Activated CD4-positive, CD25-positive, alpha-beta regulatory T cell treated with anti-CD3 and anti-CD28 coated beads, Interleukin-2, amount 50 U/mL, for 16 hours (primary cell): ENCODE measurements at places on chromosomes 13 and 19.

DNA sequence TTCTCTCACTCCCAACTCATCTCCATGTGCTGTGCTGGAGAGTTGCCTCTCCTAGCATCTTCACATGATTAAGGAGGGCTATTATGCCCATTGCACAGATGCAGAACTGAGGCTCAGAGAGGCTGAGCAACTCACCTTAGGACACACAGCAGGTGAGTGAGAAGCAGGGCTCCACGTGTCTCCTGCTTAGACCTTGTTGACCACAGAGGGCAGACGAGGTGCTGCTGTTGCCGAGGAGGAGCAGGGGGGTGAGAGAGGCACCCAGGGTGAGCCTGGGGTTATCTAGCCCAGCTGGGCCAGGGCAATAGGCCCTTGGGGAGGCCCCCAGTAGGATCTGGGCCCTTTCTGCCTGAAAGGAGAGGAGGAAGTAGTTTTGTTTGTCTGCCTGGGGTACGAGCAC lies 2.4 kb upstream of the HSH2D start:
- DNase-seq = no peak

DNA sequence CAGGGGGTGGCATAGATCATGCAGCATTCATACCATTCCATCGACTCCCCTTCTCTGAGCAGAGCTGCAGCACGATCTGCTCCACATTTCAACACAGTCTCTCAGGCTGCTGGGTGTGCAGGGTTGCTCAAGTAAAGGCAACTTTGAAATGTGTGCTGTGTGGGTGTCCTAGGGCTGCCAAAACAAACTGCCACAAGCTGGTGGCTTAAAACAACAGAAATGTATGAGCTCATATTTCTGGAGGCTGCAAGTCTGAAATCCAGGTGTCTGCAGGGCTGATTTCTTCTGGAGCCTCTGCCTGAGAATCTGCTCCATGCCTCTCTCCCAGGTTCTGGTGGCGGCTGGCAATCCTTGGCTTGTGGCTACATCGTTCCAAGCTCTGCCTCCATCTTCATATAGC lies 63.7 kb upstream of the WDFY2 start:
- DNase-seq = no peak

- DNase-seq = no peak
Measured at GRCh38 chr19:56837004-56837403, 3.5 kb downstream of the PEG3 start.

DNA sequence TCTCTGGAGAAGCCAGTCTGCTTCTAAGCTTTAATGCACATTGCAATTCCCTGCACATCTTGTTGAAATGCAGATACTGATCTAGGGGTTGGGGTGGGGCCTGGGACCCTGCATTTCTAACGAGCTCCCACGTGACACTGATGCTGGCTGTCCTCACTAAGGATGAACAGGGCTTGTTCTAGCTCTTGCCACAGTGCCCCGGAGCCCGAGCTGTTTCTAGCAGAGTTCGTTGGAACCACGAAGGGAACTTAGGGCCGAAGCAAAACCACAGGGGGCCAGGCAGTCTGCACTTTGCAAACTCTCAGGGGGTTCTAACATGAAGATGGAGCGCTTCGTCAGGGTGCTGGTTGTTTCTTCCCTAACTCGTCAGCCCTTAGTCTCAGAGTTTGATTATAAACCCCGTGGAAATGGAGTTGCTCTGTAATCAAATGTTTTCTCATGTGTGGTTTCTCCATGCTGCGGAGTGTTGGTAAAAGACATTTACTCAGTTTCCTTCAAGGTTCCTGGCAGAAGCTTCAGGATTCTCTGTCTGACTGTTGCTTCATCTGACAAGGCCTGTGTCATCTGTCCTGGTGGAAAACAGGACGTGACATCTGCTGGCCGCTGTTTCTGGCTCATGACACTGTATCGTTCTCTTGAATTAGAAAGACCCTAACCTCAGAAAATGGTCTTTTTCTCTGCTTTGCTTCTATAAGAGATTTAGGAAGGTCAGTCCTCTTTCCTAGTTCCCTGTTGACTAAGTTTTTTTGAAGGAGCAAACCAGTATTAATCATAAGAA lies 221.5 kb downstream of the TEX29 start:
- no peak for DNase-seq

GRCh38 chr13:39740761-39741160 lies 85.3 kb downstream of the COG6 start:
- no peak for DNase-seq

DNA sequence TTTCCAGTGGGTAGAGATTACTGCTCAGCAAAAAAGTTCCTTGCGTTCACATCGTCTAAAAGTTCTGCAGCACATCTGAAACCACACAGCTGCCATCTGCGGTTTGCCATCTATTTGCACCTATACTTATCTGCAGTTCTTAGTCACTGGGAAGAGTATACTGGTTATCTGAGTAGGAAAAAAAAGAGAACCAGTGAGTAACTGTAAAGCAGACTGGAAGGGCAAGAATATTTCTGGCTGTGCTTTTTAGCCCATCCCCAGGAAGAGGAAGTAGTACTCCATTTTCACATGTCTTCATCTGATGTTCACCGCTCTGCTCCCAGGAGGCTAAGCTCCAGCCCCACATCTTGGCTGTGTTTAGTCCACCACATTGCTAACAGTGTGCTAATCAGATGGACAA lies 35.6 kb downstream of the EFNB2 start:
- no peak for DNase-seq

DNA sequence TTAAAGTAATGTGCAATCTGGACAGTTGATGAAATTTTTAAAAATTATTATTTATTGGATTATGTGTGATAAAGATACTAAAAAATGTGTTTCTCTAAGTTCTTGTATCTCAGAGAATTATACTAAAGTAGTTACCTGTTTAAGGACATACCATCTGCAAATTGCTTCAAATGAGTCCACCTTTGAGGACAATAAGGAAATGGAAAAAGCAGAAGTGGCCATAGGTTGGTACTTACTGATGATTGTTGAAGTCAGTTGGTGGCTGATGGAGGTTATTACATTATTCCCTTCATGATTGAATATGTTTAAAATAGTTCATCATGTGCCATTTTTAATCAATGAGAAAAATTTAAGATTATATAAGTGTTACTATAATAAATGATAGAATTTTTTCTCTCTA lies 367.0 kb downstream of the MYO16 start:
- DNase-seq = no peak

DNA sequence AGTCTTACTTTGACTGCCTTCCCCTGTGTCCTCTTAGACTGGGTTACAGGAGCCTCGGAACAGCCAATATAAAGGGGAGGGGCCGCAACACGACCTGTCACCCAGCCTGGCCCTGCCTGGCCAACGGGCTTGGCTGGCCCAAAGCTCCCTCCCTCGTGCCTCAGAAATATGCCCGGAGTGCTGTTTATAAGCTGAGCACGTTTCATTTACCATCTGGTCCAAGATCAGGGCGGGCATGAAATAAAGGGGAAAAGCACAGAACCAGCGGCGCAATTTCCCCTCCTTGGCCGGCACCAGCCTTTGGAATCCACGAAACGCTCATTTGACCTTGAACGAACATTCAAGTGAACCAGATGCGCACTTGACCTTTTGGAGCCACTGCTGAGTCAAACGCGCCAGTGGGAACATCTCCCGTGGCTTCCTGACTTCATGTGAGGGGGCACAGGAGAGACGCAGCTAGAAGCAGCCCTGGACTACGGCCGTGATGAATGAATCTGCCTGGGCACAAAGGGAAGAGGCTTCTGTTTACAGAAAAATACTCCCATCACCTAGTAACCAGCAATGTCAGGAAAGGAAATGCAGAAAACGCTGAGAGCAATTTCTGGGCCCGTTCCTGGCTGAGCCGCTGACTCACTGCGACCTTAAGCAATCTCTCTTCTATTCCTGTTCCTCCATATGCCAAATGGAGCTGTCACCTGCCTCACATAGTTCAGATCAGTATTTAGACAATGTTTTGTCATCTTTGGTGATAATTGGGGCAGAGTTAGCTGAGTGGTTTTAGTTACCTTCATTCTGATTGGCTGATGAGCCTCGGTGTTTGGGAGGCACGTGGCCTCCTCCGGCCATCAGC lies 53.3 kb downstream of the RFX2 start:
- no peak for DNase-seq

DNA sequence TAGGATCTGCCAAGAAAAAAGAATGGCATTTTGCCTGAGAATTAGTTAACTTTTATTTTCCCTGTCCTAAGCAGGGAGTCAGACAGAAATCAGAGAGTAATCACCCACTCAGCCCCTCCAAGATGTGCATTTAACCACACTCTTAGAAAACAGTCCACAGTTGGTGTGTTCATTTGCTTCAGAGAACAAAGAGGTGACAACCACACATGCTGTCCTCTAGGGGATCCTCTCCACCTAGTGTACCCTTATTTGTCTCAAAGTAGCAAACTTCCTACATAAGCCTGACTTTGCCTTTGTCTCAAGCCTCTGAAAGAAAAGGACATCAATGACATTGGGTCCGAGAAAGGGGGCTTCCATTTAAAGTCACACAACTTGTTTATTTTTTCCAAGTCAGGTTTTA lies 107.0 kb upstream of the RFC3 start:
- no peak for DNase-seq

DNA sequence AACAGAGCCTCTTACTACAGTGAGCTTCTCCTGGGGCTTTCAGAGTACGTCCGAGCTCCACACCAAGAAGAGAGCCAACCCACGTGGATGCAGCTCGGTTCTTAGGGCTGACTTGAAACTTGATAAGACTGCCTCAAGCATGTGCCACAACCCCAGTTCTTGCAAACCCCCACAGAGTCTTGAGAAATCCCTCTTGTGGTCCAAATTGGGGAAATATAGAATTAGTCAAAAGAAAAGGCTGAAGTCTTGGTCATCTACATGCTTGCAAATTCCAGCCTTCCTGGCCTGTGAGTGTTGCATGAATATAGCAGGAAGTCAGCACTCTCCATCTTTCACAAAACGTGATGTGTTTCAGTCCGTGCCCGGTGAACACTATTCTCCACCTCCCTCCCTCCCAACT lies 95.2 kb downstream of the GGACT start:
- no peak for DNase-seq

- peak; percentile 68 for DNase-seq
Measured at GRCh38 chr19:37506387-37507166, at the start of gene ZNF793. ZNF793 (plus strand) TSS chr19:37506939; CDS start chr19:37523440, 16,501 bp downstream.

- DNase-seq = no peak
Measured at GRCh38 chr13:65343898-65344663, 1886.1 kb downstream of the PCDH9 start.

DNA sequence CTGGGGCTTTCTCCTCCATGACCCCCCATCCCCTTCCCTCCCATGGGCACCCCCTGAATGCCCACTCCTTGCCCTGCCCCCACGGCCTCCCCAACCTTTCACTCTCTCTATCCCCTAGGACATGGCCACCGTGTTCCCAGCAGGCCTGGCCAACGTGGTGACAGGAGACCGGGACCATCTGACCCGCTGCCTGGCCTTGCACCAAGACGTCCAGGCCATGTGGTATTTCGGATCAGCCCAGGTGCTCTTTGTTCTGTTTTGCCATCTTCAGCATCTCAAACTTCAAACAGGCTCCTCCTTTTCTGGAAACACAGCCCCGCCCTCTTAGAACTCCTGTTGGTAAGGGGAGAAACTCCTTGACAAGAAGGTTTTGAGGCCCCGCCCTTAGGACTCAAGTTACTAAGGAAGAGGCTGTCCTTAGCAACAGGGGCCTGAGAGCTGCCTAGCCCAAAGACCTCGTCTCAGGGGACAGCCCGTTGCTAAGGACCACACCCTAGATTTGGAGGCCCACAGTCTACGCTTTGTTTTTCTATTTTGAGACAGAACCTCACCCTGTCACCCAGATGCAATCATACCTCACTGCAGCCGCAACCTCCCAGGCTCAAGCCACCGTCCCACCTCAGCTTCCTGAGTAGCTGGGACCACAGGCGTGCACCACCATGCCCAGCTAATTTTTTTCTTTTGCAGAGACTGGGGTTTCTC lies 5.1 kb upstream of the FLT3LG start:
- peak; percentile 70 for DNase-seq

DNA sequence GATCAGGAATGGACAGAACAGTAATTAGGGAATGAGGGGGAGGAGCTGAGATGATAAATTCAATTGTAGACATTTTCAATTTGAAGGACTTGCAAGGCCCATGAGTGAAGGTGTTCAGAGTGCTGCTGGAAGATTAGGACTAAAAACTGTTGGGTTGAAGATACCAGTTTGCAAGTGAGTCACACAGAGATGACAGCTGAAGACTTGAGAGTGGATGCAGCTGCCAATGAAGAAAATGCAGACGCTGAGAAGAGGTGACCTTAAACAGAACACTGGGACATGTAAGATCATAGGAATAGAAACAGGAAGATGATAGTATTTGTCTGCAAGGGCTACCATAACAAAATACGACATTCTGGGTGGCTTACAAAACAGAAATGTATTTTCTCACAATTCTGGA lies 1716.5 kb upstream of the SLC10A2 start:
- DNase-seq = no peak

DNA sequence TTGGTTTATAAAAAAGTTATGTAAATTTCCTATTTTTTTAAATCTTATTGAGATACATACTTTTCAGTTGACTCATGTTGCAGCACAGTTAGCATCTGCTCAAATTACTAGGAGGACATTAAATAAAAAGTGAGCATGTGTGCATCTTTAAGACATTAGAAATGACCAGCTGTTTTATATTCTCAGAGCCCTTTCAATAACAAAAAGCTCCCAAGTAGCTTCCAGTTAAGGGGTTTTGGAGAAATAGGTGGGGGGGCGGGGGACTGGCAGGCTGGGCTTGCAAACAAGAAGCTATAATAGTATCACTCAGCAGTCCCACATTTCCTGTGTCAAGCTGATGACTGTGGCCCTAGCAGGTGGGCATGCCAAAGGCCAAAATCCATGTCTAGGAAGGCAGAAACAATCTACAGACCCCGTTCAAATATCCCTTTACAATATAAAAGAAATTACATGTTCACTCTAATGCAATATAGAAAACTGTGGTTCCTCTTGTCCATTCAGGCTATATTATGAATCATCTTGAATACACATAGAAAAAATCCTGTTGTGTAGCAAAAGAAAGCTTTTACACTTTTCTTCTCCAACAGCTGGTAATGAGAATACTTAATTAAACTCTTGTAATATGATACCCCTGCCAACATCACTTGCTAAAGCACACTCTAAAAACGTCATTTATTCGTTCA lies 1713.2 kb upstream of the SLC10A2 start:
- no peak for DNase-seq

GRCh38 chr19:46551164-46551563 lies 50.0 kb upstream of the CALM3 start:
- DNase-seq = no peak

DNA sequence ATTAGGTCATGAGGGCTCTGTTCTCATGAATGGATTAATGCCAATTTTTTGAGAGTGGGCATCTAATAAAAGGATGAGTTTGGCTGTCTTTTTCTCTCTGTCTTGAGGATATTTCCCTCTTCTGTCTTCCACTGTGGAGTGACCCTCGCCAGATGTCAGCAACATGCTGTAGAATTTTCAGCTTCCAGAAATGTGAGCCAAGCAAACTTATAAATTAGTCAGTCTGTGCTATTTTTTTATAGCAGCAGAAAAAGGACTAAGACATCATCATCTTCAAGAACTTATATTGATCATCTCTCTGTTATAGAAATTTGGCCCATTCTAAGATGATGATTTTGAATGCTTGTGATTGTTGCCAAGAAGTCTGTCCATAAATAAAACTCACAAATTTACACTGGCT lies 431.4 kb downstream of the FGF9 start:
- no peak for DNase-seq
